Activated T-cell treated with anti-CD3 and anti-CD28 coated beads, Interleukin-2, amount 50 U/mL, for 48 hours (primary cell): ENCODE measurements at places on chromosomes 1 and 21.

DNA sequence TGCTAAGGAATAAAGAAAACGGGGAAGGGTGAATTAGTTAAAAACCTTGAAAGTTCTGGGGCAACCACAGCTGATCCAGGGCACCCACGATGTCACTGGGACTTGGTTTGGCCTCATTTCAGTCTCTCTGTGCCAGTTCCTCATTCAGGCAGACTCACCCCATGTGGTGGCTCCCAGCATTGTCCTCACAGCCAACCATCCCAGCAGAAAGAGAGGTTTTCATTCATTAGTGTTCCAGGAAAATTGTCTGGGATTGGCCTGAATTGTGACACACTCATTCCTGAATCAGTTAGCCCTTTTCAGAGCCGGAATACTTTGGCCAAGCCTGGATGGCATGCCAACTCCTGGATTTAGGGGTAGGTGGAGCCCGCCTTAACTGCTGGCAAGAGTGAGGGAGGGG lies 367.7 kb downstream of the PRDM2 start:
- DNase-seq = no peak

DNA sequence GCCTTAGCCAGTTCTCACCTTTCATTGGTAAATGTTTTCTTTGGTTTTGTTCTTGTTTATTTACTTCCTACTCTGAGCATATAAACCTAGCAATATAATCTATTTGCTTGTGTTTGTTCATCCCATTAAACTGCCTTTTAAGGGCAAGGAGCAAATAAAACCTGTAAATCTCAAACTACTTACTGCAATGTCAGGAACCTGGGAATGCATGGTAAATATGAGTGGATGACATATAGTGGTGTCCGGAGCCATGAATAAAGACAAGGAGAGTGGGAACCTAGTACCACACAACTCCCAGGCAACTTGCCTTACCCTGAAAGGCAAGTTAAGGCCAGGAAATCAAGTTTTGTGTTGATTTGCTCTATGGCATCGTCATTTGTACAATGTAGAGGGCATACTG lies 1133.7 kb upstream of the NCAM2 start:
- no peak for DNase-seq

- no peak for DNase-seq
Observed at GRCh38 chr1:236287757-236288619, 6.2 kb upstream of the ERO1B start.

DNA sequence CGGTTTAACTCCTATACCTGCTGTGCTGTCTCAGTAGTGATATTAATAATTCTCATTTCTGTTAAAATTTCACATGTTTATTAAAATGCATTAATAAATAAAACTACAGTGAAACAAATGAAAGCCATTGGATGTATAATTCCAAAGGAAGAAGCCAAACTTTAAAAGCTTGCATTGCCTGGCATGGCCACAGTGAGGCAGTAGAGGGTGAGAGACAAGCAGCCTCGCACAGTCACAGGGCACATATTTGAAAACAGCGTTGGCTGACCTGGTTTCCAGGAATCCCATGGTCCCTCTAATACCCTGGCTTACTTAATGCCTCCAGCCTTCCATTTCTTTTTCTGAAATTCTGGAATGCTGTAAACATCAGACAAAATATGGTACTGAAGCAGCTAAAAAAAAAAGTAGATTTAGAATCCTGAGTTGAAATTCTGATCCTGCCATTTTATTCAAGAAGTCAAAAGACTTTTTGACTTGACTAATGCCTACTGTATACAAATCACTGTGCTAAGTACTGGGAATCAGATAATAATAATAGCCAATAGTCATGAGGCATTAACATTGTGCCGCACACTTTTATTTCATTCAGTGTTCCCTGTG lies 6.7 kb upstream of the RNASEL start:
- DNase-seq = peak; percentile 82

DNA sequence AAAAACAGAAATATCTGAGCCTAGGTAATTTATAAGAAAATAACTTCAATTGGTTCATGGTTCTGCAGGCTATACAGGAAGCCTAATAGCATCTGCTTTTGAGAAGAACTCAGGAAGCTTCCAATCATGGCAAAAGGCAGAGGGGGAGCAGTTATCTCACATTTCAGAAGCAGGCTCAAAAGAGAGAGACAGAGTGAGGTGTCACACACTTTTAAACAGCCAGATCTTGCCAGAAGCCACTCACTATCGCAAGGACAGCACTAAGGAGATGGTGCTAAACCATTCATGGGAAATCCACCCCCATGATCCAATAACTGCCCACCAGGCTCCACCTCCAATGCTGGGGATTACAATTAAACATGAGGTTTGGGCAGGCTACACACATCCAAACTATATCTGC lies 25.5 kb downstream of the RGS18 start:
- DNase-seq = no peak

GRCh38 chr1:231037585-231038517 lies 2.2 kb downstream of the FAM89A start:
- DNase-seq = no peak

DNA sequence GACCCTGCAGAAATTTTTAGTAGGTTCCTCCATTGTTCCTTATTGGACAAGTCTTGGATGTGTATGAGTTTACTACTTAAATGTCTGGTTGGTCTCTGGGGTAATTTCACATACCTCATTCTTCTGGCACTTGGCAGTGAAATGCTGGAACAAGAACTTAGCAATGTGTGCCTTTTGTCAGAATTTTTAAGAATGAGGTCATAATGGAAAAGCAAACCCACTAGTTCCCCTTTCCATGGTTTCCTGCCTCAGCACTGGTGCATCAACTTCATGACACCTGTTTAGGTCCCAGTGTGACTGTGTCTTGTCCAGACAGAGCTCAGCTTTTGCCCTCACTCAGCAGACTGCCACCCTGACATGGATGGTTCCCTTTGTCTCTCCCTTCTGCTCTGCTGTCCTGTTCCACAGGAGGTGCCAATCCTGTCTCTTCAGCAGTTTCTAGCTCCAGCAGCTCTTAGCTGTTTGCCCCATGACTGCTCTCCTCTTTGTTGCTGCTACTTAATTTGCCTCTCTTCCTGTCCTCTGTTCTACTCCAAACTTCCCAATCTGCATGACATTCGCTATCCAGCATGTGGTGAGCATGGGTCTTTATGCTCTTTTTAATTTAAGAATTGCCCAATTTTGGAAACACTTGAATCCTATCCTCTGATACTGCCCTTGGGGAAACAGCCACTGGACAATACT lies 135.6 kb downstream of the CYYR1 start:
- DNase-seq = no peak

GRCh38 chr1:97308131-97308530 lies 586.5 kb downstream of the PTBP2 start:
- no peak for DNase-seq

- DNase-seq = no peak
Observed at GRCh38 chr1:159247266-159247665, 42.6 kb downstream of the ACKR1 start.

- no peak for DNase-seq
Observed at GRCh38 chr1:5551274-5551975, 440.8 kb downstream of the NPHP4 start.

GRCh38 chr21:45086337-45086958 lies 12.1 kb downstream of the ADARB1 start:
- DNase-seq = no peak

DNA sequence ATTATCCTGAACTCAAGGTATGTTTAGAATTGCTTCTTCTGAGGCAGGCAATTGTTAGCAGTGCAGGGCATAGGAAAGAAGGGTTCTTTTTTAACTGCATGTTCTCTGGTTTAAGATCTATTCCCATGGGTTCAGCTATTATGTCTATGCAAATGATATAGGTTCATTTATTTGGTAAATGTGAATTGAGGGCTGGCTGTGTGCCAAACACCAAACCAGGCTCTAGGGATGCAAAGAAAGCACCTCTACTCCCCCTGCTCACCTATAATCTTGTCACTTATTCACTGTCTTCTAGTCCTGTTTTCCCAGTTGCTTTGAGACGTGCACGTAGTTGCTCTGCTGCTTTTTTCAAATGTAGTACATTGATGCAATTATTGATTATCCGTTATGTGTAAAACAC lies 691 bp upstream of the KIFAP3 start:
- no peak for DNase-seq

DNA sequence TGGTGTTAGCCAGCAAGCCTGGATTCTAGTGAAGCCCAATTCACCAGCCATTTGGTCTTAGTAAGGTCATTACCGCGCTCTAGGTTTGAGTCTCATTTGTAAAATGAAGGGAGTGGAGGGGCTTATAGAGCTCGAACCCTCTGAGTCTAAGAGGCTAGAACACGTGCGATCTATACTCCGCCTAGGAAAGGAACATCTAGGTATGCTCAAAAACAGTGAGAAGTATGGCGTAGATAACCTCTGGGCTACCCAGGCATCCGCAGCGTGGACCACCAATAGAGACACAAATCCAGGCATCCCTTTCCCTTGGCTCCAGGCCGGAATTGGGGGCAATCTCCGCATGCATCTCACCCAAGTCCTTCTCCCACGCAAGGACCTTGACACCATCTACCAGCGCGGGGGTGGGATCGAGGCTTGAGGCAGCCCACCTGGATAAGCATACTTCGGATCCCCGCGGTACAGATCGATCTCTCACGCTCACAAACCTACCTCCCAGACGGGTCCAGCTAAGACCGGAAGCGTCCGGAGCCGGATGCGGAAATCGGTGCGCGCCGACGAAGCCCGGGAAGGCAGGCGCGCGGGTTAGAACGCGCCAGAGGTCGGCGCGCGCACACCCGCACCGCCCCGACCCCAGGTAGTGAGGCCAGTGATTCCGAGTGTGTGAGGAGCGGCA lies at the start of gene METTL25B:
Gene METTL25B (plus strand): TSS at position 544 of the 673 bp plus-strand sequence. CDS start 636 bp downstream, outside the sequence.
- peak; percentile 88 for DNase-seq

GRCh38 chr21:26972192-26972591 lies 5.3 kb upstream of the ADAMTS5 start:
- DNase-seq = no peak

GRCh38 chr1:60747353-60747752 lies 335.0 kb upstream of the NFIA start:
- no peak for DNase-seq

DNA sequence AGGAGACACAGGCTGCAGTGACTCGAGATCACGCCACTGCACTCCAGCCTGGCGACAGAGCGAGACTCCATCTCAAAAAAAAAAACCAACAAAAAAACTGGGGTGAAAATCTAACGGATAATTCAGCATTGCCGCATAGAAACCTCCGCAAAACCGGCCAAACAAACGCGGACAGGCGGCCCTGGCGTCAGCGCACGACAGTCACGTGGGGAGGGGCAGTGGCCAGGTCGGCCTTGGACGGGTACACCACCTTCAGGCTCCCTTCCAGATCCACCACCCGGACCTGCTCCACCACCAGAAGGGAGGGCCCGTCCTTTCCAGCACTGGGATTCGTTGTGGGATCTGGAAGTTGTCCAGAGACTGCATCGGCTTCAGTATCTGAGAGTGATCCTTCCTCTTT lies 8.4 kb downstream of the SMIM1 start:
- no peak for DNase-seq

GRCh38 chr1:172990598-172991215 lies 60.0 kb downstream of the TNFSF18 start:
- no peak for DNase-seq

DNA sequence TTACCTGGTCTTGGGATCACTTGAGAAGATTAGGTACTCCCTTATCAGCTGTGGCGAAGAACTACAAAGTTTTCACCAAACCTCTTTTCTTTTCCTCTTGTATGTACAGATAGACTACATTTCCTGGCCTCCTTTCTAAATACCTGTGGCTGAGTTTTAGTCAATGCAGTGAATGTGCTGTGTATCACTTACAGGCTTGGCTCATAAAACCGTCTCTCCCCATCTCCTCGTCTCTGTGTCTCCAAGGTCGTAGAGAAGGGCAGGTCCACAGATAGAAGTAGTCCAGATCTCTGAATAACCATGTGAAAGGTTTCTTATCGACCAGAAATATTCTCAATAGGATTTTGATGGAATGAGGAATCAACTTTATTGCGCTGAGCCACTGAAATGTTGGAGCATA lies 9.0 kb upstream of the JUN start:
- no peak for DNase-seq

GRCh38 chr1:181647314-181648035 lies 164.2 kb downstream of the CACNA1E start:
- no peak for DNase-seq

- DNase-seq = no peak
Observed at GRCh38 chr1:244869364-244869827, 5.1 kb upstream of the HNRNPU start.

- no peak for DNase-seq
Observed at GRCh38 chr1:23200883-23201282, 16.4 kb downstream of the HTR1D start.

DNA sequence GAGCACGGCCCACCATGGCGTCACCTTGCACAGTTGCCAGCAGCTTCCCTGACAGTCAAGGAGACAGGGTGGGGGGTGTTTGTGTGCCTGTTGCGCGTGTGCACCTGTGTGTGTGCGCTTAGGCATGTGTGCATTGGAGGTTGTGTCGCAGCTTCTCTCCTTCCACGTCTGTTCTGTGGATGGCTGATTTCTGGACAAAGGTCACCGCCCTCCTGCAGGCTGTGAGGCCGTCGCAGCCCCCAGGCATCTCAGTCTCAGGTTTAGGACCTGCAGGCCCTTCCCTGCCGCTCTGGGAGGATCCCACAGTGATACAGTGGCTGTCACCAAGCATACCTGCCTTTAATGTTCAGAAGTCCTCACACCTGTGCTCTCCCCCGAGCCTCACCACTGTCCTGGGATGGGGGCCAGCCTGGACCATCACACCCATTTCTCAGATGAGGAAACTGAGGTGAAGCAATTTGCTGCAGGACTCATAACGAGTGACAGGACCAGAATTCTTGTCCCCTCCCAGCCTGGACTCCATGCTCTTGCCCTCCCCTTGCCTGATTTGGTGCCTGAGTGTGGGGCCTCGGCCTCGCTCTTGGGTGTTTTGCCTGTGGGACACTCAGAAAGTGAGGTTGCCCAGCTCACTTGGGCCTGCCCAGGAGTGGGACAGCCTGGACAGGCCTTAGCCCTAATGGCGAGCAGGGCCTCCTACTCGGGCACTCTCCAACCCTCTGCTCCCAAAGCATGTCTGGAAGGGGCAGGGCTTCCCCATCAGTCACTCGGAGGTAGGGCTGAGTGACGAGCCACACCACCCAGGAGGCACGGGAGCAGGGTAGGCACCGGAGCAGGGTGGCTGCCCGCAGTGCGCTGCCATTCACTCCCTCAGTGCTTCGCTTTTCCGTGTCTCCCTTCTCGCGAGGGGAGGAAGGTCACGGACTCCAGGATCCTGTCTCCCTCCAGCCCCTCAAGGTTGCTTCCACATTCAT lies 22.6 kb downstream of the COQ8A start:
- DNase-seq = no peak

- no peak for DNase-seq
Observed at GRCh38 chr21:41933313-41934079, 20.3 kb downstream of the C2CD2 start.

DNA sequence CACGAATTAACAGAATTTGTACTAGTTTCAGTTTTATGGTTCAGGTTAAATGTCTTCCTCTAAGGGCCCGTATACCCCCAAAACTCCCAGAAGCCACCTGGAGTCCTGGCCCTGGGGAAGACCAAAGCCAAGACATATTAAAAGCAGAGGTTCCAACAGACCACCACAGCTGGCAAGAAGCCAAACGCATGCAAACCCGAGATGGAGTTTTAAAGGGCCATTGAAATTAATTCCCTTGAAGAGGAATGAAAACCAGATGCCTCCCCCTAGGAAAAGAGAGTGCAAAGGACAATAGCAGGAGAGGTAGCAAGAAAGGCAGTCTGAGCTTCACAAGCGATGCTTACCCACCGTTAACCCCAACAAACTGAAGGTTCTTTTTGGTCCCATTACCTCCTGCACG lies 48.1 kb downstream of the KANK4 start:
- DNase-seq = no peak

- DNase-seq = no peak
Observed at GRCh38 chr1:175870217-175870616, 126.8 kb upstream of the TNR start.
